Stimulated activated CD4-positive, alpha-beta T cell treated with anti-CD3 and anti-CD28 coated beads, TNF-alpha, amount 100 ng/mL, for 1 hour (primary cell): ENCODE measurements at places on chromosomes 12 and 14.

GRCh38 chr14:91123201-91123600 is 9.3 kb downstream of the DGLUCY start:
- DNase-seq: no peak

GRCh38 chr12:94942663-94943062 is 60.8 kb downstream of the NDUFA12 start:
- no peak for DNase-seq

GRCh38 chr12:107917912-107918800 is 143.7 kb downstream of the ASCL4 start:
- no peak for DNase-seq

DNA sequence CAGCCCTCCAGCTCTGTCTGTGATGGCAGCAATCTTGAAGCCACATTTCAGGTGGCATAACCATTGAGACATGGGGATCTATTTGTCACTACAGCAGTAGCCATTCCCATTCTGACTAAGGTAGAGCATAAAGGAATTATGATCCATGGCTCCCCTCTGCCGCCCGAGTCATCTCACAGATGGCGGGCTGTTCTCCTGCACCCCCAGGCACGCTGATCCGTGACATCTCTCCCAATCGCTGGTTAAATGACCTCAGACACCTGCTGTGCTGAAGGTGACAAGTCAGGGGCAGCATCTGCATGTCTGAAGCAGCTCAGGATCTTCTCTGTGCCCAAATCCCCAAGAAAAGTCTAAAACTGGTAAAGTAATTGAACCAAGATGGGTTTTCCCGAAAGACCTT is 124.3 kb downstream of the ZFP36L1 start:
- no peak for DNase-seq

- DNase-seq: no peak
Measured at GRCh38 chr12:62757048-62757447, 177.9 kb downstream of the PPM1H start.

GRCh38 chr14:23380976-23381375 is 4.1 kb downstream of the CMTM5 start:
- no peak for DNase-seq

DNA sequence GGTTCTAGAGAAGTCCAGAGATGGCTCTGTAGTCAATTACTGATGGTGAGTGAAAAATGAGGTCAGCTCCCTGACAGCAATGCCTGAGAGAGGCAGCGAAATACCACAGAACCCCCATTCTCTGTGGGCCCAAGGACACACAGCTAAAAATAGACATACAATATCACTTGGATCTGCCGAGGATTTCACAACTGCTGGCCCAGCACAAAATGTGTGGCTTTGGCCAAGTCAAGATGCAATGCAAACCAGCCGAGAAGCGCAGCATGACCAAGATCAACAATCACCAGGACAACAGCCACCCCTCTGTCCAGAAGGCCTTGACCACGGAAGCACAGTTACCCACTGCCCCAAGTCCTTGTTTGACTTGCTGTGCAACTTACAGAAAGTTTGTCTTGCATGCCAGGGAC is 52.2 kb downstream of the CKAP4 start:
- DNase-seq: no peak

- no peak for DNase-seq
Measured at GRCh38 chr14:71742485-71742884, 189.7 kb upstream of the RGS6 start.

- no peak for DNase-seq
Measured at GRCh38 chr12:58105225-58106119, 164.1 kb downstream of the ATP23 start.

DNA sequence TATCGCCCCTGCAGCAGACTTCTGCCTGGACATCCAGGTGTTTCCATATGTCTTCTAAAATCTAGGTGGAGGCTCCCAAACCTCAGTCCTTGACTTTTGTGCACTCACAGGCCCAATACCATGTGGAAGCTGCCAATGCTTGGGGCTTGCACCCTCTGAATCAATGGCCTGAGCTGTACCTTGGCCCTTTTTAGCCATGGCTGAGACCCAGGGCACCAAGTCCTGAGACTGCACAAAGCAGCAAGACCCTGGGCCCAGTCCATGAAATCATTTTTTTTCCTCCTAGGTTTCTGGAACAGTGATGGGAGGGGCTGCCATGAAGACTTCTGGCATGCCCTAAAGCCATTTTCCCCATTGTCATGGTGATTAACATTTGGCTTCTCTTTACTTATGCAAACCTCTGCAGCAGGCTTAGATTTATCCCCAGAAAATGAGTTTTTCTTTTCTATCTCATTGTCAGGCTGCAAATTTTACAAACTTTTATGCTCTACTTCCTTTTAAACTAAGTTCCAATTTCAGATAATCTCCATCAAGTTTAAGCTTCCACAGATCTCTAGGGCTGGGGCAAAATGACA is 1445.8 kb upstream of the FLRT2 start:
- DNase-seq: no peak

GRCh38 chr14:77071938-77072388 is 26.1 kb upstream of the CIPC start:
- no peak for DNase-seq

DNA sequence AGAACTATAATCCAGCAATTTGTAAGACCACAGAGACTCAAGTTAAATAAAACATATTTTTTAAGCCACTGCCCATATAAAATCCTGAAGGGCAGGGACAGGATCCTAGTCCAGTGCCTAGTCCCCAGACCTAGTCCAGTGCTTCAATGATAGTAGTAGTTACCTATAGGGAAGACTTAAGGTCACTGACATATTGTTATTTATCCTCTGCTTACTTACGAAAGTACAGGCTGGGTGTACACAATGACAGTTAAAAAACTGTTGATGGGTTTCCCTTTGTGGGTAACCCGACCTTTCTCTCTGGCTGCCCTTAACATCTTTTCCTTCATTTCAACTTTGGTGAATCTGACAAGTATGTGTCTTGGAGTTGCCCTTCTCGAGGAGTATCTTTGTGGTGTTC is 192.5 kb downstream of the SLC25A21 start:
- no peak for DNase-seq

DNA sequence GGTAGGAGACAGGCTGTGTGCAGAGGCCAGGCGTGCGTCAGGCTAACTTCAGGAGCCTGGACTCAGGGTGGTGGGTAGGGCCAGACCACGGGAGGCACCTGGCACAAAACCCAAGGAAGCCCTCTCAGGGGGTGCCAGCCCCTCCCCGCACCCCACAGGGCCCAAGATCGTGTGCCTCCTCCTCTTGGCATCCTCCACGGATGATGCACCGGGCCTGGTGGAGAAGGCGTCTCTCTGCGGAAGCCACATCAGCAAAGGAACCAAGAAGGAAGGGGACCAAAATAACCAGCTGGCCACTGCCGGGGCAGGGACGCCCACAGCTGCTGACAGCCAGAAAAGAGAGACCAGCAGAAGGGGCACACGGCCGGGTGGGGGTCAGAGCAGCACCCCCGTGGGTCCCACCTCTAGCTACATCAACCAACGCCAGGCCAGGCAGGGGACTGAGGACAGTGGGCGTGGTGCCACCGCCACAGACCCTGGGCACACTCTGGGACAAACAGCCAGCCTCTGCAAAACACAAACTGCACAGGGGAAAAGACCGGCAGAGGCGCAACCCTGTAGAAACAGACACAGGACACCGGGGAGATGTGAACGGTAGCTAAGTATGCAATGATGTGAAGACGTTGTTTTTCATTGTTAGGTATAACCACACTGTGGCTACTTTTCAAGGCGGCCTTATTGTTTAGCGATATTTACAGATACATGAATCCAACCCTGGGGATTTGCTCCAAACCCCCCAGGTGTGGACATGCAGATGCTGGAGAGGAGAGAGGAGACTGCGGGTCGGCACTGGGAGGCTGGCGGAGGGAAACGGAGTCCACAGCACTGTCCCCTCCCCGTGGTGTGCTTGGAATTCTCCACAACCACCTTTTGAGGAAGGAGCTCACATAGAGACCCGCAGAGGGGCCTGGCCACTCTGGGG is 26.1 kb upstream of the C14orf180 start:
- no peak for DNase-seq

GRCh38 chr12:46389031-46389616 is 16.6 kb upstream of the SLC38A2 start:
- no peak for DNase-seq

- no peak for DNase-seq
Measured at GRCh38 chr14:22492622-22493542, 96.1 kb downstream of the DAD1 start.

- no peak for DNase-seq
Measured at GRCh38 chr12:123034022-123034541, 53.6 kb downstream of the ARL6IP4 start.

GRCh38 chr12:22626406-22626805 is 1.4 kb downstream of the ETNK1 start:
- no peak for DNase-seq

DNA sequence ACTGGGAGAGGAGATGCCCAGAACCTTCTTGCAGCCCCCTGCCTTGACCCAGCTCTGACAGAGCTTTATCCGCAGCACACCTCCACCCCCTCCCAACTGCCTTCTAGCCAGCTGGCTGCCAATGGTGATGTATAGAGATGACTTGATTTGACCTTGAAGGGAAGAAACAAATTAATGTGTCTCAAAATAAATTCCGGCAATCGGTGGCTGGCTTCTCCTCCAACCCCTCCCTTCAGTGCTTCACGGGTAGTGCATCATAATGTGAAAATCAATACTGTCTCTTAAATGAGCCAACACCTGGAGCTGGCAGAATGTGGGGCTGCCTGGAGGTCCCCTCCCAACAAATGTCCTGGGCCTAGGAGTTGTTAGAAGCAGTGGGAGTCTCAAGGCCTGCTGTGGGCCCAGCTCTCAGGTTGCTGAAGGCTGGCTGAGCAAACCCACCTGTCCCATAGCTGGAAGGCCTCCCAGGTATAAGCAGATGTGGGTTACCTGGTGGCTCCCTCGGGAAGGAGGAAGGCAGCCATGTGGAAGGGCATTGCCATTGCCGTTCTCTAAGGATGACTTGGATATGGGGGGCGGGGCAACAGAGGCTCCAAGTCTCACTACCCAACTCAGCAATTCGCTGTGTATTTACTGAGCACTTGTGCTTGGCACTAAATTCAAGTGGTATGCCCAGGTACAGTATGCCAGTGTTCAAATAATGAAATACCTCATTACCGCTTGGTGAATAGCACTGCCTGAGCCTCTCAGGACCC is 23.2 kb downstream of the HSPB8 start:
- no peak for DNase-seq

DNA sequence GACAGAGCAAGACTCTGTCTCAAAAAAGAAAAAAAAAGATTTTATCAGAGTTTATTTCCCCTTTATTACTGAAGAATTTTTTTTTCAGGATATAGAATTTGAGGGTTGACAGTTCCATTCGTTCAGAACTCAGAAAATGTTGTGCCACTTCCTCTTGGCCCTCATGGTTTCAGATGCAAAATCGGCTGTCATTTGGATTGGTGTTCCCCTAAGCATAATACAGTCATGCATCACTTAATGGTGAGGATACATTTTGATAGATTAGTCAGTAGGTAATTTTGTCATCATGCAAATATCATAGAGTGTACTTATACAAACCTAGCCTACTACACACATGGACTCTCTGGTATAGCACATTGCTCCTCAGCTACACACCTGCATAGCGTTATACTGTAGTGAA is 263.9 kb upstream of the RTL1 start:
- no peak for DNase-seq

GRCh38 chr14:90024910-90025309 is 36.9 kb upstream of the KCNK13 start:
- no peak for DNase-seq

DNA sequence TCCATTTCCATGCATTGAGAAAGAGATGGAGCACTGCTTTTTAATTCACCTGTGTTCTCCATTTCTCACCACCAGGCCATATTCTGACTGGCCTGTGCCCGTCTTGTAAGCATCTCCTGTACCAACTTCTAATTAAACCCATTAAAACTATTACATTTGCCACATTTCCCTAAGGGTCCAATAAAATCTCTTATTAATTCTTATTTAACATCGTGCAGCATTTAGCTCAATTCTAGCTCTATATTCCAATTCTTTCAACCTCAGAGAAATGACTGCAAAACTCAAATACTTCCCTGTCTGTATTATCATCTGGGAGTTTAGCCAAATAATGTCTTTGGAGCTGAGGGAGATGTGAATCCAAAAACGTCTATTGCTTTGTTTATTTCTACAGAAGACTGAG is 495.4 kb upstream of the TMEM132C start:
- no peak for DNase-seq

- no peak for DNase-seq
Measured at GRCh38 chr14:74973003-74973653, 17.7 kb upstream of the PGF start.

GRCh38 chr12:94025756-94026155 is 122.6 kb upstream of the PLXNC1 start:
- DNase-seq: no peak

- DNase-seq: no peak
Measured at GRCh38 chr14:85438481-85438942, 91.4 kb upstream of the FLRT2 start.
